ENCODE measurements at places on chromosomes 4 and X.
A peak's percentile ranks its signal among the peaks of the same experiment; 100 is the strongest.

- DNase-seq = no peak
Observed at GRCh38 chr4:95362066-95362465, 186.7 kb downstream of the UNC5C start.

GRCh38 chr4:22850630-22851029, 157.9 kb downstream of the GBA3 start:
- no peak for DNase-seq

GRCh38 chrX:78838709-78839108, 91.2 kb downstream of the LPAR4 start:
- DNase-seq = no peak

GRCh38 chr4:168507178-168507815, 10.4 kb downstream of the PALLD start:
- no peak for DNase-seq

GRCh38 chr4:143360838-143361625, 24.4 kb downstream of the GAB1 start:
- DNase-seq = no peak

GRCh38 chr4:138609943-138610350, 367.8 kb upstream of the SLC7A11 start:
- no peak for DNase-seq

- DNase-seq = no peak
Observed at GRCh38 chr4:185916231-185916630, 104.2 kb upstream of the SORBS2 start.

- peak; percentile 39 for DNase-seq
Observed at GRCh38 chr4:87543835-87544461, 14.8 kb upstream of the SPARCL1 start.

- DNase-seq = no peak
Observed at GRCh38 chr4:105357258-105357980, 116.4 kb downstream of the PPA2 start.

- DNase-seq = peak; percentile 20
Observed at GRCh38 chr4:163048447-163048846, 118.2 kb downstream of the NAF1 start.

GRCh38 chr4:170374770-170375169, 285.0 kb upstream of the AADAT start:
- DNase-seq = peak; percentile 7

- DNase-seq = no peak
Observed at GRCh38 chrX:86322913-86323312, 174.7 kb downstream of the DACH2 start.

DNA sequence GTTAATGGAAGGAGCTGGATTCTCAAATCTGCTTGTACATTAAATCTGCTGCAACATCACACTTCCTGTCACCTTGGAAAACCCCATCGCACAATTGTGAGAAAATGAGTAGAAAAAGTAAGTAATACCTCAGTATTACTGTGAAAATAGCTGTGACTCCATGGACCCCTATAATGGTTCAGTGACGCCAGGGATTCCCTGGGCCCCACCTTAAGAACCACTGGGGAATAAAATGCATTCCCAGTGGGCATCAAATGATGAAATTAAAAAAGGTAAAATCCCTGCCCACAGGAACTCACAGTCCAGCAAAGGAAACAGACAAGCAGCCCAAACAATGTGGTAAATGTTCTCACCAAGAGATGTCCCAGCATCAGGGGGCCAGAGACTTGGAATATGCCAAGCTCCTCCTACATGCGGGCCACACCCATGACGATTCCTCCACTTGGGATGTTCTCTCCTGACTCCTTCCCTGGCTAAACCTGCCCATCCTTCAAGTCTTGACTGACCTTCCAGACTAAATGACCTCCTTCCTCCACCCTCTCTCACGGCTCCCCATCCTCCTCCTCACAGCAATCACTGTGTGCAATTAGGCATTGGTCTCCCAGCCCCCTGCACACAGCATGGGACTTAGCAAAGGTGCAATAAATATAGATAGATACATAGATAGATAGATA, 2.6 kb downstream of the EVC2 start:
- DNase-seq = no peak

- no peak for DNase-seq
Observed at GRCh38 chr4:113256946-113257345, 207.5 kb downstream of the ANK2 start.

- DNase-seq = no peak
Observed at GRCh38 chr4:75513526-75514130, 575 bp downstream of the RCHY1 start.

DNA sequence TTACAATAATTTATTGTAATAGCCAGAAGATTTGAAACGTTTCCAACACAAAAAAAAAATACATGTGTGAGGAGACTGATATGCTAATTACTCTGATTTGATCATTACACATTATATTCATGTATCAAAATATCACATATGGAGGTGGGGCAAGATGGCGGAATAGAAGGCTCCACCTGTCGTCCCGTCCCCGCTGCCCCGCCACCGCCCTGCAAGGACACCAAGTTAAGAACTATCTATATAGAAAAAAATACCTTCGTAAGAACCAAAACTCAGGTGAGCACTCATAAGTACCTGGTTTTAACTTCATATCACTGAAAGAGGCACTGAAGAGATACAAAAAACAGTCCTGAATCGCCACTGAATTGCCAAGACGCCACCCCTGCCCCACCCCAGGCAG, 60.9 kb upstream of the SCRG1 start:
- no peak for DNase-seq

DNA sequence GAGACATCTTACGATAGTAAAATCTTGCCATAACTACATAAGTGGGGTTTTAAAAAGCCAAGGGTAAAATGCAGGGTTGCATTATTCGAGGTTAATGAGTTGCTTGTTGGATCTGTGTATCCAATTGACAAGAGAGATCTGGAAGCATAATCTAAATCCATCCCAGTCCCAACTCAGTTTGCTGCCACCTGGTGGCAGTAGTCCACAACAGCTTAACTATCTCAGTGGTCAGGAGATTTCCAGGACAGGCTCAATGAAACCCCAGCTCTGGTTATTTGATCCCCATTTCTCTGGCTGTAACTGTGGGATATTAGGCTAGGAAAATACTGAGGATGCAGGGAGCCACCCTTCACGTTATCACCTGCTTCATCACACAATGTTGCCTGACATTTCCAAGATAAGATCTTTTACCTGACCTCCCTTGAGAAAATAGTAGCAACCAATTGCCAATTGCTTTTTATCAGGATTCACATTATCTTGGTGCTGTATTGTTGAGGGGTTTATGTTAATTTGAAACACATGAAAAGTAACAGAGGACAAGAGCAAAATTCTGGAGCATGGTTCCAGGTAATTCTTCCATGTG, 88.2 kb upstream of the TNIP3 start:
- DNase-seq = peak; percentile 83

- no peak for DNase-seq
Observed at GRCh38 chr4:42344309-42344708, 53.0 kb upstream of the SHISA3 start.

DNA sequence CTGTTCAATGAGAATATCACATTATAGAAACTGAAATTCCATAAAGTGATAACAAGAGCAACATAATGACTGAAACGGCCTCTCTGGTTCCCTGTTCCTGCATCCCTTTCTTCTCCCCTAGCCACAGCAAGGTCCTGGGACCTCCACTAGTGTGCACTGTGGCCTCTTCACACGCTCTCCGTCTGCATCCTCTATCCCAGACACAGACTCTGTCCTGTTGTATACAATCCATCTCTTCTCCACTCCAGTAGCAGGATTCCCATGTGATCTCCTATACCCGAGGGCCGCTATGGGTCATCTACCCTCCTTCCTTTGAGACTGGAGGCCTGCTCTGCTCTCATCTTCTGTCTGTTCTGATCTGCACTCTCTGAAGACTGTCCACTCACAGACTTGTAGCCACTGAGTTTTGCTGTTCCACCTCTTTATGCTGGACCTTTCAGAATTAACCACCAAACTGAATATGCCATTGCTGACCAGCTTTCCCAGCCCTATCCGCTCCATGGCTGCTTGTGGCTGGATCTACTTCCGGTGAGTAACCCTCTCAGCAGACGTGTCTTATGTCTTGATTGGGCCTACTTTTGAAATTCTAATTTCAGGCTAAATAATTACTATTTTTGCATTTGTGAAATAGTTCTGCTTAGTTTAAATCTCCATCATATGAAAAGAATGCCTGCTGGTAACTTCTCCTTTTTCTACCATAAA, 105.1 kb upstream of the NAP1L5 start:
- no peak for DNase-seq

DNA sequence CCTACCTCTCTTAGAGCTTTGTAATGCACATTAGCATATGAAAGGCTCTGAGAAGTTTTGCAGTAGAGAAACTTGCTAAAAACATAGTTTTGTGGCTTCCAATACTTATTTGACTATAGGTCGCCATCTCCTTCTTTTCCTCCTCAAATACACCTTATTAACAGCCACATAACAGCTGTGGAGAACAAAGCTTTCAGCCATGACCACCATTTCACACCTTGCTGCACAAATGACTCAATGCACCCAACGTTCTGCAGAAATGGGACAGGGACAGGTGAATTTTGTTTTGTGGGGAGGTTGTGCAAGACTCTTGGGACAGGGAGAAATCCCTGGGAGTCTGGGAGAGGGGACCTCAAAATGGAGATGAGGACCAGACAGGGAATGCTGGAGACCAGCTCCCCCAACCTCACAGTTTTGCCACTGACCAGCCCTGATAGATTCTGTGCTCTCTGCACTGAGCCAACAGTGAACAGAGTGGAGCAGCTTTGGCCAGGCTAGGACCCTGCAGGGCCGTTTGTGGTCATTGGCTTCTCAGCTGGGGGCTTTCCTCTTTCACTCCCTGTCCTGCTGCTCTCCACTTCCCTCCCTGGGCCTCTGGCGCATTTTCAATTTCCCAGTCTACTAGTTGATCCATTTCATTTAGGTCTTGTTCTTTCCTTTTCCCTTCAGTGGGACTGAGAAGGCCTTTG, 16.6 kb downstream of the FRMPD3 start:
- no peak for DNase-seq

GRCh38 chr4:38664706-38665401, 855 bp downstream of the KLF3 start:
- DNase-seq = peak; percentile 62

DNA sequence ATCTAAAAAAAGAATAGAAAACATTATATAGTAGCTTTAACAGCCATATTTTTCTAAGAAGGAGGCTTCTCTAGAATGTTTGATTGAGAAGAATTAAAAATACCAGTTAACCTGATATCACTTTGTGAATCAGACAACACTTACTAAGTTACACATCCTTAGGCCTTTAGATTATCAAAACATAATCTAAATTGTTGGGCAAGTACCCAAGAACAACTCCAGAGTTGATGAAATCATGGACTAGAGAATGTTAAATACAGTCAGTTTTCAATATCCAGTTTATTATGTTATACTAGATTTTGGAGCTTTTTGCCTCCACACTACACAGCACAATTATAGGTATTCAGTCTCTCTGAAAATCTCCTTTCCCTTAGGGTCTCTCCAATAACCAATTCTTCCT, 39.6 kb downstream of the ARL13A start:
- no peak for DNase-seq

- DNase-seq = no peak
Observed at GRCh38 chr4:140870427-140870826, 114.2 kb upstream of the TBC1D9 start.

DNA sequence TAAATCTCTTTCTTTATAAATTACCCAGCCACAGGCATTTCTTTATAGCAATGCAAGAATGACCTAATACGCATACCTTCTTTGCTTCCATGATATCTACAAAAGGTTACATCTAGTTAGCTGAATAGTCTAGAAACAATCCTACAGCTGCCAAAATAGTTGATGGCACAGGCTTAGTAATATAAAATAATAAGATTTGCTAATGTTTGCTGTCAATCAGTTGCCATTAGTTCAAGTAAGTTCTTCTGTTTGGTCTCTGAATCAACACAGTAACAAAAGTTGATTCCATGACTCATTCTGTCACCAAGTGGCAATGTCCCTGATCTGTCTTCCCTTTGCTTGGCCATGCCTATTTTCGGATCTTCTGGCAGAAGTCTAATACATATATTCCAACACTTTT, 470.2 kb downstream of the SPRY1 start:
- DNase-seq = no peak

- peak; percentile 56 for DNase-seq
Observed at GRCh38 chr4:56575820-56576429, 70.3 kb downstream of the ARL9 start.

GRCh38 chr4:100539706-100540105, 21.9 kb upstream of the EMCN start:
- no peak for DNase-seq

DNA sequence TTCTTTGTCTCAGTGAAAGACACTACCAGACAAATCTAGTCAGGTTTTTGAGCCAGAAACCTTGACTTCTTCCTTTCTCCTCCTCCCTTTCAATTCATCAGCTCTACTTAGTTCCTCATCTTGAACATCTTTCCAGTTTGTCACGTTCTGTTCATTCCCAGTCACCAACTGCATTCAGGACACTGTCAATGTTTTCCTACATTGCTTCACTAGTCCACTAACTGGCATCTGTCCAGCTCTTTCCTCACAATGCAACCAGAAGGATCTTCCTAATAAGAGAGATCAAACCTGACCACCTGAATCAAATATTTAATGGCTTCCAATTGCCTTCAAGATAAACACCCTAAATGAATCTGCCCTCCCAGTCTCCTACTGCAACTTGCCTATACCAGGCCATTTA, 52.5 kb downstream of the SYNPO2 start:
- no peak for DNase-seq

DNA sequence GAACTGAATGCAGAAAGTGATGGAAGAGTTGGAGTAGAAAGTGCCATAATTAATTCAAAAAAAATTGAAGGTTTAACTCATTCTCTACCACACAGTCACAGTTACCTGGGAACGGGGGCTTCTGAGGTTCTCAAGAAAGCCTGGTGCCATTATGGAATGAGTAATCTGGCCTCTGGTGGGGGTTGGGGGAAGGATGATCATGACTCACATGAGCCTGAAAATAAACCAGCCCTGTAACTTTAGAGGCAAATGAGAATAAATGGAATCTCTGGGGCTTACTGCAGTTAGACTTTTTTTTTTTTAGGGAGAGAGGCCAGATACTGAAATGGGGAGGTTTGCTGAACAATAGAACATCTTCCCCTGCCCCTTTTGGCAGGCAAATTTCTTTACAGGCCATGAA, 55.3 kb downstream of the SOD3 start:
- DNase-seq = peak; percentile 47

DNA sequence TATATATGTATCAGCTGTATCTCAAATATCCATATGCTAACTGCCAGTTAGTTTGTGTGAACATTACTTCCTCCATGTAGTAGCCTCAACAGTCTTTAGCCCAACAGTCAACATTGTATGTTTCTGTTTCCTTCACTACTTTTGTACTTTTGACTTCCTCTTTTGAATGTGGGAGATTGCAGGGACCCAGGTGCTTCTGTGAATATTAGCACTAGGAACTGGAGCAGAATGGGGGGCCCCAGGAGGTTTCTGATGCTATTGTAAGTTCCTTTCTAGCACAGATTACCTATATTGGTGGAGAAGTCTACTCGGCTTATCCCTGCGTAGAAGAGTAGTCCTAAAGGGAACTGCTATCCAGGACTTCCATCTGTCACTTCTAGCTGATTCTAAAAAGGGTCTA, 2.3 kb downstream of the PLAC8 start:
- peak; percentile 69 for DNase-seq

Measured in suppressor macrophage treated with lipopolysaccharide for 1 hour (primary cell).